ENCODE measurements at places on chromosomes 3 and 15.

- no peak for DNase-seq
These were observed 22.8 kb upstream of the FLNB start for GRCh38 chr3:57985176-57985983.

GRCh38 chr3:189049458-189050236 is 122.1 kb upstream of the TPRG1 start:
- no peak for DNase-seq

DNA sequence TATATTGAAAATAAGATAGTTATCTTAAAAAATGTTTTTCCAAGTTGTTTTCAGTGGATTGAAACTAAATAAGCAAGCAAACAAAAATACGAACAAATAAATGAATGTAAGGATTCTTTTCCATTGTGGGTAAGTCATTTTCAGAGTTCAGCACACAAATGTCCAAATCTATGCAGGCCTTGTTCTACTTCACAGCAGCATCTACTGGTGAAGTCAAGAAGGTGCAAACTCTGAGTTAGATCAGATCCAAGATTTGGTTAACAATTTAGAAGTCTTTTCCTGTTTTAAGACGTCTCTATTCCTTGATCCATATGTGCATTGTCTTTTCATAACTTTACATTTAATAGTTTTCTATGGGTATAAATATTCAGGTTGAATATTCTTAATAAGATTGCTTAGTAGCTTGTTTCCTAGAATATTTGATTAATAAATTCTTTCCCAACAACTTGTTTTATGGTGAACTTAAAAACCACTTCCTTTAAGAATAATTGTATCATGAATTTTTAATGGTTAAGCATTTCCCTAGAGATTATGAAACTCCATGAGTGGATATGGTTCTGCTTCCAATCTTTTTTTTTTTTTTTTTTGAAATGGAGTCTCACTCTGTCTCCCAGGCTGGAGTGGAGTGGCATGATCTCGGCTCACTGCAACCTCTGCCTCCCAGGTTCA is 10.5 kb downstream of the PTX3 start:
- DNase-seq: peak; percentile 54

DNA sequence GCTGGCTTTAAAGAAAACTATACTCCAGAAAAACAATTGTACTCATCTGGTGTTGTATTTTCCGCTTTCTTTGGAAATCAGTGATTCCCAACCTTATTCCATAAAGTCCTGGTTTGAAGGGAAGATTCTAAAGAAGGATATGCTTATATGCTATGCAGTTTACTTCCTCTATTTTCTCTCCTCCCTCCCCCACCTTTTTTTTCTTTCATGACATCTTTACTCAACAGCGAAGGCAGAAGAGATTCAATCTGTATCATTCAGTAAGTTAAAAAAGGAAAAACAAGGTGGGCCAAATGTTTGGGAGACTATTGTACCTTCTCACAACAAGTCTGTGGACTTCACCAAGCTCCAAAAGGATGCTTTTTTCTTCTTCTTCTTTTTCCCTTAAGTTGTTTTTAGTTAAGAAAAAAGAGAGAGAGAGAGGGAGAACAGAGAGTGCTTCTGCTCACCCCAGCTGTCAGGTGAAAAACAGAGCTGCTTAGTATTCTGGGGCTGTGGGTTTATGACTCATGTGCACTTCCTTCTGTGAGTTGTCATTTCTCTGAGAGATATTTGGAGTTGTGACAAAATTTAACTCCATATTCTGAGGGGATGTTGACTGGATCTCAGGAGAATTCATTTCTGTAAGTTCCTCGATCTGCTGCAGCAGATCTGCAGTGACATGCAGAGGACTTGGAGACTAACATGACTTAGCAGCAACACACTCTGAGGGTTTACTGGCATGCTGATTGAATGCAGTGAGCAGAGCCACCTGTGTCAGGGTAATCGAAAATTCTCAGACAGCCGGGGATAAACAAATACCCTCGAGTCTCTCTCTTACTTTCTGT is 70.7 kb downstream of the SSR3 start:
- peak; percentile 72 for DNase-seq

DNA sequence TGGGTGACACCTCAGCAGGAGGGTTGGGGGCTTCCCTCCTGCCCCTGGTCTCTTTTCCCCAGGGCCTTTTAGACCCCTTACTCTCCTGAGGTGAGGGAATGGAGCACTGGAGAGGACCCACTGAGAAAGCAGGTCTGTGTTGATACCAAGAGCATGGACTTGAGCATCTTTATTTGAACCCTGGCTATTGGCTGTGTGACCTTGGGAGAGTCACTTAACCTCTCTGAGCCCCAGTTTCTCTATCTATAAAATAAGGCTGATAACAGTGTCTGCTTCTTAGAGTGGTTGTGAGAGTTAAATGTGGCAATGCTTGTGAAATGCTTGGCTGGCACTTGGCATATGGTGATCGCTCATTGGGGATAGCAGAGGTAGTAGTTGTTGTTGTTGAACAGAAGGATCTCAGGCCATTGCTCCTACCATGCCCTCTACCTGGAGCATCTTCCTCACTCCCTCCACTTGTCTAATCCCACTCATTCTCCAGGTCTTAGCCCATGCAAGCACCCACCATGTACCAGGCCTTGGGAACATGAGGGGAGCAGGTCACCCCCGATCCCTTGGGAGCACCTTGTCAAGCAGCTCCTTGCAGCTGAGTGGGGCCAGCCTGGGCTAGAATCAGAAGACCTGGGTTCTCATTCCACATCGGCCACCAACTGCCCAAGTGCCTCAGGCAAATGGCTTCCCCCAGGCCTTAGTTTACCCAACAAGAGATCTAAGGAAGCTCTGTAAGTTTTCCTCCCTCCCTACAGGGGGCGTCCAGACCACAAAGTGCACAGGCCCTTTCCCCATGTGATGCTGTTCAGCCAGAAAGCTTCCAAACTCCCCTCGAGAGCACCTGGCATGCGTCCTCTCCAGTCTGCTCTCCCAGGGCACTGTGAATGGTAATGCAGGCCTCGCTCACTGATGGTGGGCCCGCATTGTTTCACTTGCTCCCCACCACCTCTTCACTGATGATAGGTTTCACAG is 96.7 kb downstream of the LSM3 start:
- DNase-seq: no peak

DNA sequence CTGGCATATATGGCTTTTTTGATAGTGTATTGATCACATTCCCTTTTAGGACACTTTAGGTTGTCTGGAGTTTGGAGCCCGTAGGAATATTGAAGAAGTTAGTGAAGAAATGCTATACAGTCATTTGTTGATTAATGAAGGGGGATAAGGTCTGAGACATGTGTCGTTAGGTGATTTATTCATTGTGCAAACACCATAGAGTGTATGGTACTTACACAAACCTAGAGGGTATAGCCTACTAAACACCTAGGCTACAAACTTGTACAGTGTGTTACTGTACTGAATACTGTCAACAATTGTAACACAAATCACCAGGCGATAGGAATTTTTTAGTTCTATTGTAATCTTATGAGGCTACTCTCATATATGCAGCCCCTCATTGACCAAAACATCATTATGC is 3.3 kb downstream of the TPM1 start:
- no peak for DNase-seq

GRCh38 chr3:33394403-33395054 is 45.7 kb downstream of the UBP1 start:
- no peak for DNase-seq

DNA sequence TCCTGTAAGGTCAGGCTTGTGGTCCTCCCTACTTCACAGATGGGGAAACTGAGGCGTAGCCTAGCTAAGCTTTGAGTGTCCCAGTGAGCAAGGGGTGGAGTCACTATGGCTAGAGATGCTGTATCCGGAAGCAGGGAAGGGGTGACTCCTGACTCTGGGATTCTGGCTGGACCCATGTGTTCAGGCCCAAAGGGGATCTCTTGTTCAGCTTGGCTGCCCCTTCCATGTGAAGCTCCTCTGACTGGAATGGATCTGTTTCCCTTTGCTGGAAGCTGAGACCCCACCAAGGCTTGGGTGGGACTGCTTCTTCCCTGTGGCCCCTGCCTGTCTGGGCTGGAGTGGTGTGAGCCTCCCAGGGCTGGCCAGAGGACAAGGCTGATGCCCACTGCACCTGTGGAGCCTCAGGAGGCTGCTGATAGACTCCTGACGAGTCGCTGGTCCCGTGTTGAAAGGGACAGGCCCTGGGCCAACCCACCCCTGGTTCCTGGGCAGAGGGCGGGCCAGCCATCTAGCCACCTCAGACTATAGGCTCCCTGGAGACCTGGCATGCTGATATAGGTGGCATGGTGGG is 1.0 kb downstream of the MAPKAPK3 start:
- DNase-seq: peak; percentile 13

DNA sequence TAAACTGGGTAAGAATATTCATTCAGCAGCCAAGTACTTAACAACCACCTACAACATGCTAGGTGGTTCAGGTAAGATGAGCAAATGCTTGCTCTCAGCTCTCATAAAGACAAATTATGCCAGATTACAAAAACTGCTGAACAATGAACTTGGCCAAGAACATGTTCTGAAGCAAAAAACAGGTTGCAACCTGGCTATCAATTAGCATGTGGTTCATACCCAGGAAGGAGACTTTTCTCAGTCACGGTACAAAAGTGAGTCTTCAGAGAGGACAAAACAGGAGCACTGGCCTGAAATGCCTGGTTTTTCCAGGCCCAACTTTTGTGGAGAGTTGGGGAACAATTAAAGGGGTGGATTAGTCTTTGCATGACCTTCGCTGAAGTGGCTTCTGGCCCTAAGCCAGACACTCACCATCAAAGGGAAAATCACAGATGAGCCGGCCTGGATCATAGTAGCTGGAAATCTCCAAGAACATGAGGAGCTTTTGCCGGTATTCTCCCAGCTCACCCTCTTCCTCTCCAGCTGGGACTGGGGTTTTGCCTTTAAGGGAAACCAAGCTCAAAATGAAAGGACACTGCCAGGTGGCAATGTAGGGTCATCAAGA is 7.6 kb upstream of the PLA2G4F start:
- no peak for DNase-seq

DNA sequence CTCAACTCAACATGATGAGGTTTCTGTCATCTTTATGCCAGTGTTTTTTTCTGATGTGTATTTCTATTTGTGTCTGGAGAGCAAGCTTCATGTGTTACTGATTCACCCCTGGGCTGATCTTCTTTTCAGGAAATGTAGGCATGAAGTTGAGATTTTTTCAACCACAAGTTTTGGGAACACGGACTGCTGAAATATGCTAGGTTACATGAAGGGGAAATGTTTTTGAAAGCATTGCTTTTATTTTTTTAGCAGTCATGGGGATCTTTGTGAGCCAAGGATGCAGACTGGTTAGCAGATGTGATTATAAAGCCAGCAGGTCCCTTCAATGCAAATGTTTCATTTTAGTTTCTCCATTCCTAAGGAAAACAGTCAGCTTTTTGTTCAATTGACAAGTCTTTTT is 219.3 kb upstream of the COL8A1 start:
- peak; percentile 44 for DNase-seq

Data from EL (cell line).